CD4-positive, alpha-beta T cell treated with Interleukin-12 subunit alpha and Interleukin-12 subunit beta, for 1 hour (primary cell): ENCODE measurements at places on chromosomes 5 and 9.

GRCh38 chr9:37026113-37026930 is 7.7 kb downstream of the PAX5 start:
- DNase-seq = no peak

GRCh38 chr5:19314840-19315239 is 673.2 kb downstream of the CDH18 start:
- no peak for DNase-seq

- DNase-seq = peak; percentile 55
Observed at GRCh38 chr5:109656829-109657228, 32.9 kb upstream of the MAN2A1 start.

GRCh38 chr9:87147839-87148238 is 200.5 kb upstream of the GAS1 start:
- DNase-seq = no peak

- no peak for DNase-seq
Observed at GRCh38 chr9:94921092-94921471, 194.6 kb downstream of the AOPEP start.

DNA sequence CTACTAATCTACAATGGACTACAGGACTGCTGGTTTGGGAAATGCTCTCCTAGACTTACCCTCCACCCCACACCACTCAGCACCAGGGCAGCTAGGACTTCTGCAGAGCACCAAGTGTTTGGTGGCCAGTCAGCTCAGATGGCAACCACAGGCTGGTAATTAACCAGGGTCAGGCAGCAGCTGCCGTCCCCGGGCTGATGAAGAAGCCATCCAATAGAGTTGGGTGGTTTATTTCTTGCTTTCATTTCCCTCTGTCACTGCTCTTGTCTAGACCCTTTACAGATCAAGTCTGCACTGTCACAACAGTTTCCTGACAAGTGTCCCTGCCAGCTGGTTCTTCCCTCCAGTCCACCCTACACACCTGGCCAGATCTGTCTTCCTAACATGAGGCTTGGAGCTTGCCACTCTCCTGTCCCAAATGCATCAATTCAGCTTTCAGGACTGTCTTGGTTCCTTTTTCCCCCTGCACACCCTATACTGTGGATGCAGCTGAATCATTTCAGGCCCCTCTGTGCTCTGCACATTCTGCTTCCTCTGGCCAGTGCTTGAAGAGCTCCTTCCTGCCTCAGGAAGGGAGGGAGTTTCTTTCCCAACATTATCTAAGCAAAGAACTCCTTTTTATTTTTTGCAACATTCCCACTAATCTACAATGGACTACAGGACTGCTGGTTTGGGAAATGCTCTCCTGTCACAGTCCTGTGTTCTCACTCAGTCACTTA is 30.2 kb upstream of the HSPA9 start:
- DNase-seq = no peak

GRCh38 chr5:168743617-168744016 is 164.4 kb upstream of the PANK3 start:
- no peak for DNase-seq

DNA sequence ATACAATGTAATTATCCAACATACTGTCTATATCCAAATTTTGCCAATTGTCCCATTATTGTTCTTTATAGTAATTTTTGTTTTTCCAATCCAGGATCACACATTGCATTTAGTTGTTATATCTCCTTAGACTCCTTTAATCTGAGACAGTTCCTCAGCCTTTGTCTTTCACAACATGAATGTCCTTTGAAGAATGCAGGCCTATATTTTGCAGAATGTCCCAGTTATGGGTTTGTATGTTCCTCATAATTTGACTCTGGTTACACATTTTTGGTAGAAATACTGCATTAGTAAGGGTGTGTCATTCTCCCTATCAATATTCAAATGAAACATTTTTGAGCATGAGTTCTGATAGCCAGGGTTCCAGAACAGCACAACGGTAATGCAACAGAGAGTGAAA is 6.7 kb downstream of the CD180 start:
- no peak for DNase-seq

GRCh38 chr5:96091874-96092273 is 130.2 kb upstream of the ELL2 start:
- DNase-seq = no peak

GRCh38 chr9:130789747-130790672 is 45.0 kb upstream of the ABL1 start:
- no peak for DNase-seq

GRCh38 chr5:39639618-39640089 is 214.9 kb upstream of the DAB2 start:
- no peak for DNase-seq

GRCh38 chr9:125634040-125634717 is 72.8 kb downstream of the MAPKAP1 start:
- no peak for DNase-seq

DNA sequence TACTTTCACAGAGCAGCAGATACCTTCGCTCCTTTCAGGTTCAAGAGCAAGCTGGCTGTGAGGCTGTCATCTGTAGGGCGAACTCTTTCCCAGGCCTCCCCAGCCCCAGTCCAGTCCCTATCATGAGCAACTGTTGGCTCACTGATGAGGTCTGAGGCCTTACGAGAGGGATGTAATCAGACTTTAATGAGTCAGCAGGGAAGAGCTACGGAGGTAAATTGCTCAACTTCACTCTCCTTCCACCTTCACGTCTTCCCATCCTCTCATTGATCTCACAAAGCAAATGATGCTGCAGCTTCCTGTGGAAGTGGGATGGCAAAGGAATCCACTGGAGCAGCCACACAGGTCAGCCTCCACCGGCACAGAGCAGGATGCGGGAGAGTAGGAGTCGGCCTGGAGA is 130.7 kb upstream of the TBCA start:
- no peak for DNase-seq

DNA sequence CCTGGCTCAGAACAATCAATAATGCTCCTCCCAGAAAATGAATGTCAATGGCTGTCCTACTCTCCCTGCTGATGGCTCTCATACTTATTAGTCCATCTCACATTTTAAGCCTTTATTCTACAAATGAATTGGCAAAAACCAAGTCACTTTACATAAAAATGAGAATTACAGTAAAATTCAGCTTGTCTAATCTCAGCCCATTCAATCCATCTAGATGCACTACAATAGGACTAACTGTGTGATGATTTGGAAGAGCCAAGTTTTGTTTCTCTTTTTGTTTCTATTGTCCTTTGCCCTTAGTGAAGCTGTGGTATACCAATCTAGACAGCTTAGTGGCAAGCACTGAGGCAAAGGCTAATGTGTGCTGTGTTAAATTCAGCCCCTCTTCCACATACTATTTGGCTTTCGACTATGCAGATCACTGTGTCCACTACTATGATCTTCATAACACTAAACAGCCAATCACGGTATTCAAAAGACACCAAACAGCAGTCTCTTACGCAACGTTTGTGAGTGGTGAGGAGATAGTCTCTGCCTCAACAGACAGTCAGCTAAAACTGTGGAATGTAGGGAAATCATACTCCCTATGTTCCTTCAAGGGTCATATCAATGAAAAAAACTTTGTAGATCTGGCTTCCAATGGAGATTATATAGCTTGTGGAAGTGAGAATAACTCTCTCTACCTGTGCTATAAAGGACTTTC is 140.8 kb upstream of the ZNF462 start:
- DNase-seq = no peak
